ENCODE measurements at places on chromosomes 3 and 15. TPM values are rescaled to one million over a fixed set of nuclear protein-coding genes. Genes with fewer than 3 reads are reported as not detected.

- DNase-seq: no peak
Observed at GRCh38 chr3:186080849-186081438, 27.9 kb downstream of the ETV5 start.

GRCh38 chr15:64970698-64971097 is 19.0 kb downstream of the SPG21 start:
- DNase-seq: no peak

The CHST13 gene
- polyA plus RNA-seq: 3.1 TPM

DNA sequence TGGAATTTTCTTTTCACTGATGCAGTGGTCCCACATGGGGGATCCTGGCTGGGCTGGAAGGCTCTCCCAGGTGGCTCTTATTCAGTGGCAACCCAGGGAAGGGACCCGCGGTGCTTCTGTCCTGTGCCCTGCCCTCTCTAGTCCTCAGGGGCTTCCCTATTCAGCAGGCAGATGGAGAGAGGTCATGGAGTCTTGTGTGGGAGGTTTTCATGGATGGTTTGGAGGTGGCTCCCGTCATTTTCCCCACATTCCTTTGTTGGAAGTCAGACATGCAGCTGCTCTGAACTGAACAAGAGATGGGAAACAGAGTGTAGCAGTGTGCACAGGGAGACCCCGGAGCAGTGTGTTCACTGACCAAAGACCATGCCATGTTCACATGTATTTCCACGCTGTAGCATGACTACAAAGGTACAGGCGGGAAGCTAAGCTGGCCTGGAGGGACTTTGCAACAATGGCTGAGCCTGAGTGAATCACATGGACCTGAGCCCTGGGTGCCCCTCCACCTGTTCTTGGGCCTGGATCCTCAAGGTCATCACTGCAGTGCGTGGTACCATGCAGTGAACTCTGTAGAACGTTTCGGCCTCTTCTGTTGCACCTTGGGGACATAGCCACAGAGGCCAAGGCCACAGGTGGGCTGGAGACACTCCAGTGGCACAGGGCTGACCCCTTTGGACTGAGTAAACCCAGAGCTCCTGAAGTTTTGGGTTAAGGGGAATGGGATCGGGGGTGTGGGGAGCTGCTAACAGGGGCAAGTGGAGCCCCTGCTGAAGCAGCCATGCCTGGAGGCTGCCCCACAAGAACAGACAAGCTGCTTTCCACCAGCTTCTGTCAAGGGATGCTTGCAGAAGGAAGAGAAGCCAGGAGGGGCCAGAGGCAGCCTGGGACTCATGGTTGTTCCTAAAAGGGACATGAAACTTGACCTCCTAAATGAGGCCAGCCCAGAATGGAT is 123.0 kb downstream of the ASB7 start:
- DNase-seq: no peak

The ZNF710 gene
- polyA plus RNA-seq: 15.9 TPM

The ASB14 gene
- polyA plus RNA-seq: 0.78 TPM

DNA sequence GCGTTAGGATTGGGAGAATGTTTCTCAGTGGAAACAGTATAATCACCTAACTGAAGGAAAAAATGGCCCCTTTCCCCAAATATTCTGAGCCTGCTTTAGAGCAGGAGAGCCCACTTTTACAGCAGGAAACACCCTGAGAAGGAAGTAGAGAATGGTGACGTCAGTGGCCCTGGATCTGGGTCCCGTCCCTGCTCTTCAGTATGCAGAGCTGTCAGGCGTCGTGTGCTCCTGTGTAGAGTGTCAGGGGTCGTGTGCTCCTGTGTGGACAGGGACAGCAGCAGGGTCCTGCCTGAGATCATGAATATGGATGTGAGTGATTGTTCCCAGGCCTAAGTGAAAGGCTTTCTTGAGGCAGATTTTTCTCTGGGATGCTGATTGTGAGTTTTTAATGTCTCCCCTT is 45.2 kb downstream of the CGNL1 start:
- no peak for DNase-seq

The PATL2 gene
- 0.99 TPM for polyA plus RNA-seq

The BMF gene
- 39.1 TPM for polyA plus RNA-seq

DNA sequence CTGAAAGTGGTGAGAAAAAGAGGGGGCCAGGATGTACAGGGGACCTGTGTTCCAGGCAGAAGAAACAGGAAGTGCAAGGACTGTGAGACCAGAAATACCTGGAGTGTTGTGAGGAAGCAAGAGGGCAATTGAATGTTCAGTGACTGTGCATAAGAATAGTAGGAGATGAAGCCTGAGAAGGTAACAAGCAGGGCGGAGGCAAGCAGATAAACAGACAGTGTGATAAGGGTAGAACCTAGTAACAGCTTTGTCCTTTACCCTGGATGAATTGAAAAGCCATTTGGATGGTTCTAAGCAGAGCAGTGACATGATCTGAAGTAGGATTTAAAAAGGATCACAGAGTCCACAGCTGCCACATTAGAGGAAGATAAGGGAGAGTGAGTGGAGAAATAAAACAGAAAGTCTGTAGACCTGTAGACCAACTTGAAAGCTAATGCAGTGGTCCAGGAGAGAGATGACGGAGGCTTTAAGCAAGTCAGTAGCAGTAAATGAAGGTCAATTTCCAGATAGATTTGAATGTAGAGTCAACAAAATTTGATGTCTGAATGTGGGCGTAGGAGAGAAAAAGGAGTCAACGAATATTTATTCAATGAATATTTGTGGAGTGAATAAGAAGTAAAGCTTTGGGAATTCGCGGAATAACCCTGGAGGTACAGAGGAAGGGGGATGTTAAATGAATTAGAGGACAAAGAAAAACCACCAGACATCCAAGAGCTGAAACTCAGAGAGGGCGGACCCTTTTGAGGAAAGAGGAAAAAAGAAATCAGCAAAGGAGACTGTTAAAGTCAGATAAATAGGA is 4.2 kb upstream of the PLOD2 start:
- DNase-seq: no peak
